ENCODE measurements at places on chromosomes 12 and 14. TPM values are rescaled to one million over a fixed set of nuclear protein-coding genes. Genes with fewer than 3 reads are reported as not detected.

DNA sequence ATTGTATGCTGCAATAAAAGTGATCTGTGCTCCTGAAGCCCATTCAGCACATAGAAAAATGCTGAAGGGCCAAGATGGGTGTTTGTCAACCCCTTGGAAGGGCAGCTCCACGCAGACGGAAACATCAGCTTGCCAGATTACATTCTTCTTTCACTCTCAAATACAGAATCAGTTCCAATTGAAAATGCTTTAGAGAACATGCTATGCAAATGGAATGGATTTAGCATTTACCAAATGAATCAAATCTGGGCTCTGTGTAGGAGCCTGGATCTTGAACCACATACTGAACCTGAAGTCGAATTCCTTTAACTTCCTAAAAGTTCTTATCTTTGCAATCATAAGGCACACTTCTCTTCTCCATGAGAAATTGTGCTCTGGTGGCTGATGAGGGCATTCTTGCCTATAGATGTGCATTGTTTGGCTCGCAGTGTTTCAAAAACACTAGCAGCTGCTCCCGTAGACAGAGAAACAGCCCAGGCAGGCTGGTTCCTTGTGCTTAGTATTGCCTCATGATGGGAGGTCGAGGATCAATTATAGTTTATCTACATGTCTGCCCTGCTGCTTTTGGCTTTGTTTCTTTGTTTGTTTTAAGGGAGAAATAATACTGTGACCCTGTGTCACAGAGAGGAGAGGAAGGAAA lies 489.8 kb upstream of the FLRT2 start:
- no peak for DNase-seq

- DNase-seq: no peak
Measured at GRCh38 chr12:129911428-129912049, 7.7 kb upstream of the TMEM132D start.

The GLIPR1 gene
- total RNA-seq: 74.8 TPM

DNA sequence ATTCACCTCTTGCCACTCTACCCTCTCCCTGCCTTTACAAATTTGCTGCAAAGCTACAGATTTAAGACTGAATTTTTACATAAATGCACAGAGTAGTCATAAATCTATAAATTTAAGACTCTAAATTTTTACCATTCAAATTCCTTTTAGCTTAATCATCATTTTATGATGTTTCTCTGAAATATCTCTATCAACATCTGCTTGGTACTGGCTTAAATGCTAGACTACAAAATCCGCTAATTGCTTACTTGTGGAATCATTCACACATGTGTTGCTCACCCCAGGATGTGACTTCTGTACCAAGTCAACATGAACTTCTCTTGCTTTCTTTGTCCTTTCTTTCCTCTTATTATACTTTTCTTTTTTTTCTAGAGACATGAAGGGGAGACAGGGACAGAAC lies 109.2 kb downstream of the GALC start:
- DNase-seq: no peak

- DNase-seq: no peak
Measured at GRCh38 chr12:71900091-71900490, 38.6 kb upstream of the TPH2 start.

- no peak for DNase-seq
Measured at GRCh38 chr12:115619889-115620288, 657.6 kb downstream of the MED13L start.
